ENCODE measurements at places on chromosomes 3 and 15.

- no peak for DNase-seq
These were observed 61.4 kb downstream of the TASOR start for GRCh38 chr3:56621681-56622080.

- peak; percentile 51 for DNase-seq
These were observed 585 bp downstream of the SLCO3A1 start for GRCh38 chr15:91853948-91854638.

- DNase-seq = peak; percentile 25
These were observed 17.8 kb downstream of the LRIG1 start for GRCh38 chr3:66483006-66483405.

DNA sequence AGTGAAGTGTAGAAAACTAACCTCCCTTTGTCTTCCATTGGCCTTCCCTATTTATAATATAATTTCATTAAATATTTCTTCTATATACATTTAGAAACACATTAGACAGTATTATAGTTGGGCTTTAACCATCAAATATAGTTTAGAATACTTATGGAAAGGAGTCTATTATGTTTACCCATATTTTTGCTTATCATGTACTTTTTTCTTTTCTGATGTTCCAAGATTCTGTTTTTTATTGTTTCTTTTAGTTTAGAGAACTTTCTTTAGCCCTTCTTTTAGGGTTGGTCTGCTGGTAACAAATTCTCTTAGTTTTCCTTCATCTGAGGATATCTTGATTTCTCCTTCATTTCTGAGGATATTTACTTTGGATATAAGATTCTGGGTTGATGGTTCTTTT, 23.7 kb downstream of the SH3GL3 start:
- DNase-seq = no peak

- DNase-seq = no peak
These were observed 52.2 kb upstream of the GATA2 start for GRCh38 chr3:128545120-128545752.

DNA sequence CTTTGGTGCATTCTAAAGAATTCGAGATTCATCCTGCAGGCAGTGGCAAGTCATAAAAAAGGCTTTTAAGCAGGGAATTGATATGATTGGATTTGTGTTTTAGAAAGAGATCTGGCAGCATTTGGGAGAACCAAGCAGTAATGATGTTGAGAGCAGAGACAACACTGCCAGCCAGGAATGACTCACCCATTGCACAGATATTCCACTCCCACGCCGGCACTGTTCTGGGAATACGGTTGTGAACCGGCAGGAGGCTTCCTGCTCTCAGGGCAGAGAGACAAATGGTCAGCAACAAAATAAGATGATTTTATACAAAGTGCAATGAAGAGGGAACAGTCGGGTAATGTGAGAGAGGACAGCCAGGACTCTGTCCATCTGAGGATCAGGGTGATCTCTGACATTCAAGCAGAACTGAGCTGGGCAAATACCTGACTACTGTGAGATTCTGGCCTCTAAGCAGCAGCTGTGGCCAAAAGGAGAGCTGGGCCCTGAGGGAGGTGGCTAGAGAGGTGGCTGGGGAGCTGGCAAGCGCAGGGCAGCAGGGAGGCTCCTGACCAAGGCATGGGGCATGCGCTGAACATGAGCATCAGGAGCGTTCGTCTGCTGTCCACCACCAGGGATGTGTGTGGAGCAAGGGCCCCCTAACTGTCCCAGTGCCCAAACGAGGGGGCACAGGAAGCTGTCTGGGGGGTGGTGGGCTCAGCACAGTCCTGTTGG, 56.1 kb upstream of the PLXNA1 start:
- peak; percentile 30 for DNase-seq

- DNase-seq = no peak
These were observed 58.0 kb upstream of the SLC7A14 start for GRCh38 chr3:170643831-170644230.

- peak; percentile 8 for DNase-seq
These were observed 502.9 kb downstream of the SHQ1 start for GRCh38 chr3:72345237-72345878.

- DNase-seq = peak; percentile 75
These were observed 41.9 kb downstream of the CCDC12 start for GRCh38 chr3:46934498-46935167.
